SHP77 (cell line): ENCODE measurements at places on chromosomes 1 and 21.

GRCh38 chr21:31358158-31358557 lies 14.1 kb upstream of the TIAM1 start:
- DNase-seq: no peak

DNA sequence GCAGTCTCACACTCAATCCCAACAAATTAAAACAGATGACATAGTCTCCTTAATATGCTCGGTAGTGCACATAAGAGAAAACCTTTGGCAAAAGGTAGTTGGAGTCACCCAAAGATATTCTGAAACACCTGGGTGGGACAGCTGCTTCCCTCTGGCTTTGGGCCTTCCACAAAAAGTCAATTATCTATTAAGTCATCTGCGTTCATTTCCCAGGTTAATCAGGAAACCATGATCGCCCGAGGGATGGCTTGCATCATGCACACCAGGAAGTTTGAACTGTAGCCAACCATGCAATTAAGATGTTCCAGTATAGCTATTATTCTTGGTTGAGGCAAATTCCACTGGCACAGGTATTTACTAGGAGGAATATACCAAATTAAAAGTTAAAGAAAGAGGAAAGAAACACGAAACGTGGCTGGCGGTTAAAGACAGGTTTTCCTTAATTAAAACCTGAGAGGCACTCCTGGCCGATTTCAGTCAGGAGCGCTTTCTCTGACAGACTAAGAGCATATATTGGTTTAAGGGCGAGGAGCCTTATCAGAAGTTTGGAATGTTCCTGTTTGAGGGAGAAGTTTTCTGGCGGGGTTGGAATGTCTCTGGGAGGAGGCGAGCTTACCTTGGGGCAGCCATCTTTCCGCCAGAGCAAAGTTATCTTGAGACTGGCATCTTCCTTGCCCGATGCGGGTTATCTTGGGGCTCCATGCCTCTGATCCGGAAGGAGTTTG lies 19.9 kb downstream of the CLDN17 start:
- DNase-seq: no peak

DNA sequence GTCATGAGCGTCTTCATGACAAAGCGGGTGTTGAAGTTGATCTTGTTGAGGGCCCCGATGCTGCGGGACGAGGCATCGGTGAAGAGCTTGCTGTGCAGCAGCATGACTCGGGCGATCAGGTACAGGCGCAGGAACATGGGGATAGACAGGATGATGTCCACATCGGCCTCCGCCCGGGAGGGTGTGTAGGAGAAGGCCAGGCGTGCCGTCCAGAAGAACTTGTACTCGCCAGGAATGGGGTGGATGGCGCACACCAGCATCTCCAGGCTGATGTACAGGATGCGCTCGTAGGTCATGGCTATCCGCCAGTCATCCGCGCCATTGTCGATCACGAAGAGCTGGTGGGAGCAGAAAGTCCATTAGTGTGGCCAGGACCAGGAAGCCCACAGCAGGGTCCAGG lies 98.0 kb downstream of the KCNN3 start:
- no peak for DNase-seq

DNA sequence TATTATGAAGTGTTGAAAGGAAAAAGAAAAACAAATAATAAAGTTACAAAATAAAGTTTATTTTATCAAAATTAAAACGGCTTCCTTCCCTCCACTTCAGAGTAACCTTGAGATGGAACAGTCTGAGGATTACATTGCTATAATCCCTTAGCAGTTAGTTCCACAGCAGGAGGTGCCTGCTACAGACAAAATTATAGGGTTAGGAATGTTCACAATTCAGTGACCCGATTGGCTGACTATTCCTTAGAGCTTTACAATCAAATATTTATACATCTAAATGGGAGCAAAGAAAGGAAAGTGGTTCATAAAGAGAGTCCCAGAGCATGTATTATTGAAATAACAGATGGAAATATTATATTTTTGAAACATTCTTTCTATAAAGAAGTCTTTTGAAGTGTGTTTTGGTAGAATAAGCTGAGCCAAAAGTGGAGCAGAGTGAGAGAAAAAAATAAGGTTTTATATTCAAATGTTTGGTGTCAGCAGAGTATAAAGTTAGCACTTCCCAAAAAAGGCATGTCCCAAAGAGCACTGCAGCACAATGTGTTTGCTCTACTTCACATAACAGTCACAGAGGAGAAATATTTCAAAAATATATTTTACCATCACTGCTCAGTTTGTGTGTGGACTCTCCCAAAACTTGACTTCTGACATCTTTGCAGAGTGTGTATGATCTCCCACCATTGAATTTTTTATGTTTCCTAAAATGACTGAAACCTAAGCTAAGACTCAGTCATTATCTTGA lies 71.4 kb upstream of the GORAB start:
- no peak for DNase-seq

GRCh38 chr1:21647431-21648351 lies 21.5 kb downstream of the RAP1GAP start:
- DNase-seq: no peak

- DNase-seq: no peak
Measured at GRCh38 chr1:68178821-68179490, 53.4 kb downstream of the WLS start.

DNA sequence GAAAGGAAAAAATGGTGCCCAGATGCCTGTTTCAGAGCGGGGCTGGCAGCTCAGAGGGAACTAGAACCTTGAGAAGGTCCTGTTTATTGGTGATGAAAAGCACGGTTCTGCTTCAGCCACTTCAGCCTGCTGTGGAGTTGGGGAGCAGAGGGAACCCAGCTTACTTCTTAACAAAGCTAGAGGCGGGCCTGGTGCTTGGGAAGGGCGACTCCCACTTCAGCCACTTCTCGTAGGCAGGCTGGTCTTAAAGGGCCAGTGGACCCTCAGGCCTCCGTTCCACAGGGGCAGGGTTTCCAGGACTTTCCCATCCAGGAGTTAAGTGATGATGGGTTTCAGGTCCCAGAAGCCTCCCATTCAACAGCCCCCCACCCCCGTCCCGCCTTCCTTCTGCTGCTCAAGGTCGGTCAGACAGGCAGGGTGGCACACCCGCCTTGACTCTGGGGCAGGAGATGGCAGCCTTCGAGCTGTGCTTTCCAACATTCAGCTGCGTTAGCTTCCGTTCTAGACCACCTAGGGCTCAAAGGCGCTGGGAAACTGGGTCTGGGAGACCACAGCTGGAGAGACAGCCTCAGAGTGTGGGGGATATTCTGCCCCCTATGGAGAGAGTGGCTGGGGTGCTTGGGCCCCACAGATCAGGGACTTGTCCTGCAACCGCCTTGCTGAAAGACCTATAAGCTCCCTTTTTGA lies 3.4 kb downstream of the RUNX3 start:
- no peak for DNase-seq

DNA sequence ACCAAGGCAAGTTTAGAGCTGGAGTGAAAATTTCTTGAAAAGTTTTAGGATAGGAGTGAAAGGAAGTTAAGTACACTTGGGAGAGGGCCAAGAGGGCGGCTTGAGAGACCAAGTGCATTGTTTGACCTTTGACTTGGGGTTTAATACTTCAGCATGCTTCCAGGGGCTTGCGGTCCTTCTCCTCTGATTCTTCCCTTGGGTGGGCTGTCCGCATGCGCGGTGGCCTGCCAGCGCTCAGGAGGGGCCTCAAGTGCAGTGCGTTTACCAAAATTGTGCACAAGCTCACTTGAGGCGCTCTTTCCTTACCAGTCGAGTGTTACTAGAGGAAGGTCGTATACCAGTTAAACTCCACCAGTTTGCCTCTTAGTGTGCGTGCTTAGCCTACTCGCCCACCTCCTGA lies 91.3 kb upstream of the LYST start:
- no peak for DNase-seq
